Renal pelvis (tissue), 12 donors: ENCODE measurements at places on chromosomes 3 and 15. TPM values are rescaled to one million over a fixed set of nuclear protein-coding genes. Genes with fewer than 3 reads are reported as not detected.

BUB1B gene
- 32.2 TPM for polyA plus RNA-seq

TTLL13 gene
- polyA plus RNA-seq: not detected

LDHAL6B gene
- 0.41 TPM for polyA plus RNA-seq

KLHL40 gene
- not detected for polyA plus RNA-seq

DNA sequence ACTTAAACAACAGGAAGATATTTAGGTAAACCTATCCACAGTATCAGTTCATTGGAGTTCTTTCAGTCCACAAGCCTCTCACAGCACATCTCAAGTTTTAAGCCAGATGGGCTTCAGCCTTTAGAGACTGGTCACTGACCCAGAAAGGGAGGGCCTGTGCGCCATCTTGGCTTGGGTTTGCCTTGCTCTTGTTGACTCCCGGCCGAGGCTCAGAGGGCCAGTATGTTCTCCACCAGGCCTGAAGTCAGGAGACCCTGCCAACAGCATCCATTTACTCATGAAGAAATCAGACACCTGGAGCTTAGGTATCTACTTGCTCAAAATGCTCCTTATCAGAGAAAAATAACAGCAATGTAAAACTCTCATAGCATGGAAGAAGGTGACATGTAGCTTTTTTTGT is 6.2 kb downstream of the RGMA start:
- no peak for DNase-seq

DNA sequence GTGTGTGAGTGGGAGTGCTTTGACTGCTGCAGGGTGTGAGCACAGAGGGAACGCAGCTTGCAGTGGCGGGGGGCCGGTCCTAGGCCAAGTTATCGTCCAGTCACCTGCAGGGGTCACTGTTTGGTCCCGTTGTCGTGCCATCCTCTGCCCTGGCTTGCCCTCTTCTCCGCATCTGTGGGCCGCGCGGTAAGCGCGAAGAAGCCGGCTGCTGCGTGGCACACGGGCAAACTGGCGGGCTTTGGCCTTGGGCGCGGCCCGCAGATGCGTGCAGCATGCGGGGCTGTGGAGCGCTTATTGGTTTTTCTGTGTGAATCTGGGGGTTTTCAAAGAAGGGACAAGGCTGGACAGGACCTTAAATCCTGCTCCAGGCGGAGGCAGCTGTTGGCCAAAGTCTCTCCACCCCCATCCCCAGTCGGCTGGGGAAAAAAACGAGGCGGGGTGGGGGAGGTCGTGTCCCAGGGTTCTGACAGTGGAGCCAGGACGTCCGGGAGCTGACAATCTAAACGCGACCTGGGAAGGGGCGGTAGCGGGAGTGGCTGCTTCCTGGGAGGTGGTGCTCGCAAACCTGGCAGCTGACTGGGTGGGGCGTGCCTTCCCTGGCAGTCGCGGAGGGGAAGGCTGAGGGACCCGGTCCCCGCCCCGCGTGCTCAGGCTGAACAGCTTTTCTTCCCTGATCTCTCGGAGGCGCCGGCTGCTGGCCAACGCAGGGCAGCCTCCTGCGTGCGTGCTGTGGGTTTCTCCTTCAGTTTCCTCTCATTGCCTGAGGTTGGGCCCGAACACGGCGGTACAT is 39.7 kb upstream of the VEPH1 start:
- peak; percentile 52 for DNase-seq

DNA sequence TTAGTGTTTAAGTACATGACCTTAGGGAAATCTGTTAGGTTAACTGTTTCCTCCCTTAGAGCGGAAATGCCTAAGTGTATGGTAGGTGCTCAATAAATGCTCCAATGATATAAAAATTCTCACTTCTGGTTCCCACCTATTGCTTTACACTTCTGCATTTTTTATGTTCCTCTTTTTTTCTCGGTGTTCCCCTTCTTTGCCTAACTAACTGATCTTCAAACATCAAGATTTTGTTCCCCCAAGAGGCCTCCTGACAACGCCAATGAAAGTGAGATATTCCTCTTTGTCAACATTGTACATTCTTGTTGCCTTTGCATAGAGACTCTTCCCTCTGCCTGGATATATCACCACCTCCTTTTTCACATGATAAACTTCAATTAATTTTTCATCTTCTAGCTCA is 17.4 kb downstream of the SLC35A5 start:
- DNase-seq: no peak

DNA sequence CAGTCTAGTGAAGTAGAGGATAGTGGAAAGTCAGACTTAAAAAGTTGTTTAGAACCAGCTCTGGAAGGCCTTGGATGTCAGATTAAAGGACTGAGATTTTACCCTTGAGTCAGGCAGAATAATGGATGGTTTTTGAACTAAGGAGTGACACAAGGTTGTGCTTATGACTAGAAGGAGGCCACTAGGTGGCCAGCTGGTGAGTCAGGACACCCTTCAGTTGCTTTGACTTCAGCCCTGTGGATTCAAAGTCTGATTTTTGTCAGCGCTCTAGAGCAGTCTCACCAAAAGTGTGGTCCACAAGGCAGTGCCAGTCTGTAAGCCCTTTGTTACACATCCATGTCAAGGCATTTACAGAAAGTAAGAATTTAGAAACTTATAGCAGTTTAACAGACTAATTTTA is 3.8 kb upstream of the GABPB1 start:
- DNase-seq: no peak

GRCh38 chr3:121243208-121243607 is 302.6 kb downstream of the POLQ start:
- DNase-seq: no peak

DNA sequence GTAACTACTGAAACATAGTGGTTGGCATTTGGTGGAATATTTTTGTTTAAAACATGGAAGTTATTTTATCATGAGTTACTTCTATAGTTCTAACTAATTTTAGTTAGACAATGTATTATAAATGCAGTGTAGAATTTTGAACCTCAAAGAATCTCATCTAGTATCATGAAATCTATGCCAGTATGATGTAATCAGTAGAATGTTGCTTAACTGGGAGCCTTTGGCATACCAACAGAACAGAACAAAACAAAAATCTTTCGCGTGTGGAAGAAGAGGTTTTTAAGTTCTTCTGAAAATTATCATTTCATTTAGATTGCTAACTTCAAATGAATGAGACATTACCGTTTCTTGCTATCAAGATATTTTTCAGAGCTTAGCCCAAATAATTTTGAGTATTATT is 98.4 kb upstream of the LRRFIP2 start:
- no peak for DNase-seq

- peak; percentile 24 for DNase-seq
Measured at GRCh38 chr3:192188218-192188835, 539.0 kb downstream of the FGF12 start.

DNA sequence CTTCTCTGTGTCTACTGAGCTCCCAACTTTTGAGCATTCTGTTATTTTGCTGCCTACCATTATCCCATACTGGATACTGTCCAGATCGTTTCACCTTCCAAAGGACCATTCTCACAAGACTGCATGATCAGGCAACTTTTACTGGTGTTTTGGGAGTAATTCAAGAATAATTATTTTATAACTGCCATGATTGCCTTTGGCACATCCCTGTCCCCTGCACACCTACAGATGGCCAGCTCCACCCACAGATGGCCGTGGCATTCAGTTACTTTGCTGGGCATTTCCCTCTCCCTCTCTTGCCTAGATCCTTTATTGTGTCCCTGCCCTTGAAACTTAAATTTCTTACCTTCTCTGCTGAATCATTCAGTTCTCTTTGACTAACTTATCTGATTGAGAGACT is 263.9 kb downstream of the DIPK2A start:
- no peak for DNase-seq
